ENCODE measurements at places on chromosomes 11 and 22.
A peak's percentile ranks its signal among the peaks of the same experiment; 100 is the strongest.

DNA sequence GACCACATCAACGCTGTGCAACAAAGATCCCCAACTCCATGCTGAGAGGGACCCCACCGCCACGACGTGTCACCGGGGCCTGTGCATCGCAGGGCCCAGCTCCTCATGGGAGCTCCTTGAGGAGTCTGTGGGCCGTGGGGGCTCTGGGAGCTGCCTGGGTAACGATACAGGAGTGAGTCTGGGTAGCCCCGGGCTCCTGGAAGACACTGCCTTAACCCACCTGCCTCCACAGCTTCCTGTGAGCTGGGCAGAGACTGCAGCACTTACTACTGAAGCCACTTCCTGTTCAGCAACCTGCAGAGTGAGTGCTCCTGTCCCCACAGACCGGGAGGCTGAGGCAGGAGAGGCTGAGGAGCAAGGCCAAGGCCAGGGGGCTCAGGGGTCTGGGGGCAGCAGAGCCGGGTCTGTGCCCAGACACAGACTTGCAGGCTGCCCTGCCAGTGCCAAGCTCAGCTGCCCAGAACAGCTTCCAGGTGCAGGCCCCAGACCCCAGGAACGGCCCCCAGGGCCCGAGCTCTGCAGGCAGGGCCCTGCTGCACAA lies 226.7 kb downstream of the BRD1 start:
- no peak for DNase-seq

- DNase-seq, result no peak
Observed at GRCh38 chr11:84465040-84465439, 1162.1 kb downstream of the DLG2 start.

DNA sequence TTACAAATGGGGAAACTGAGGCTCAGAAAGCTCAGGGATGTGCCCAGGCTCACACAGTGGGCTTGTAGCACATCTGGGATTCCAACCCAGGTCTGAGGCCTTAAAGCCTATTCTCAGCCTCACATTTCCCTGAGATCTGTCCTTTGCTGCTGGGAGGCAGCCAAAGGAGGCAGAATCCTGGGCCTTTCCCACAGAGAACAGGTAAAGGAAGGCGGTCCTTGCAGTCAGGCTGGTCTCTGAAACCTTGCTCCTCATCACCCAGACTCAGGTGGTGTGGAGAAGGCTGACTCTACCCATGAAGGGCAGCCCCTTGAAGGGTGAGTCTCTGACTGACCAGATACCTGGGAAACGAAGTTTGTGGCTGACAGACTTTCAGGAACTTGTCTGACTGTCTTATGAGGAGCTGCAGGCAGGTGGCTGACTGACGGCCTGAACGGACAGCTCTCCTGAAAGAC lies 7.8 kb downstream of the SLCO2B1 start:
- DNase-seq, result no peak

DNA sequence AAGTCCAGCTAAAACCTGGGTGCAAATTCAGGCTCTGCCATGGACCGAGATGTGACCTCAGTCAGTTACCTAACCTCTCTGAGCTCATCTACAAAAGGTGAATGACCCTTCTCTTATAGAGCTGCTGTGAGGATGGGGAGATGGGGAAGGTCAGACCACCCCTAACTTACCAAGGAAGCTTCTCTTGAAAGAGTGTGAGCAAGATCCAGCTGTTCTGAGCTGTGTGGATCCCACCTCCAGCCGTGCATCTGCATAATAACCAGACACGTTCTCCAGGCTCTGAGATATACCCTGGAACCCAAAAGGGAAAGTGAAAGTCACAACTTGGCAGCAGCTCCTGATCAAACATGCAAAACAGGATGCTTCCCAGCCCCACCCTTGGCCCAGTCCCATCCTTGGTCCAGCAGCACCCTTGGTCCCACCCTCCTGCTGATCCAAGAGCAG lies at the start of gene APOL3:
Gene APOL3 (minus strand): TSS at position 257 of the 444 bp plus-strand sequence. CDS start 11,700 bp downstream, outside the sequence.
- no peak for DNase-seq

- no peak for DNase-seq
Observed at GRCh38 chr22:44254811-44255210, 57.9 kb downstream of the SHISAL1 start.

- no peak for DNase-seq
Observed at GRCh38 chr11:71383461-71383860, 64.7 kb downstream of the DHCR7 start.

GRCh38 chr22:45254388-45254787 lies 13.7 kb upstream of the KIAA0930 start:
- no peak for DNase-seq

GRCh38 chr11:66639066-66639813 lies 737 bp downstream of the RBM4 start:
- DNase-seq, result no peak

DNA sequence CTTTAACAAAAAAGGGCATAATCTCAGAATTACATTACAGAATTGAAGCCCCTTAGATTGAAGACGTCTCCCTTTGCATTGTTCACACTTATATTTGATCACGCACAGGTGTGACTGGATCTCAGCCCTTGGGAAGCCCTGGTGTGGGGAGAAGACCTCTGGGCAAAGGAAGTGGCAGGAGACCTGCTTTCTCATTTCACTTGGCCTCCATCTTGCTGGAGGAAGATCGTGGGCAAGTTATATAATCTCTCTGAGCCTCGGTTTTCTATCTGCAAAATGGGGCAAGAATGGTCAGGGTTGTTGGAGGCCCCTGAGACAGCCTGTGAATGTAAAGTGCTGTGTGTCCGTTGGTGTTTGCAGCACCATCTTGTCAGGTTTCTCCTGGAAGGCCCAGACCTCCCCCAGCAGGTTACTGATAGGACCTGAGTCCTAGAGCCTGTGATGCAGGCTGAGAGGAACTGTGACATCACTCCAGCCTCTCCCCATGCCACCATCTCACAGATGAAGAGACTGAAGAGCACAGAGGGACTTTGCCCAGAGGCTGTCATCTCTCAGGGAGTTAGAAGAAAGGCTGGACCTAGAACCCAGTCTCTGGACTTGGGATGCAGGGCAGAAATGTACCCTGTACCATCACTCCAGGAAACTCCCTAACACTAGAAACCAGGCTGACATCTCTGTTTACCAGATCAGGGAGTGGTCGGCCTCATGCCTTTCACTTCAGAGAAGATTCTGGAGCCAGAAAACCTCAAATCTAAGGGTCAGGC lies 1.1 kb upstream of the APOA1 start:
- no peak for DNase-seq

GRCh38 chr22:28440592-28441390 lies 238.8 kb downstream of the TTC28 start:
- no peak for DNase-seq

GRCh38 chr22:38267086-38267485 lies 5.7 kb downstream of the TMEM184B start:
- peak; percentile 32 for DNase-seq

- no peak for DNase-seq
Observed at GRCh38 chr11:83363312-83363711, 77.1 kb upstream of the CCDC90B start.

- peak; percentile 54 for DNase-seq
Observed at GRCh38 chr22:23095733-23096342, 25.5 kb downstream of the GNAZ start.

DNA sequence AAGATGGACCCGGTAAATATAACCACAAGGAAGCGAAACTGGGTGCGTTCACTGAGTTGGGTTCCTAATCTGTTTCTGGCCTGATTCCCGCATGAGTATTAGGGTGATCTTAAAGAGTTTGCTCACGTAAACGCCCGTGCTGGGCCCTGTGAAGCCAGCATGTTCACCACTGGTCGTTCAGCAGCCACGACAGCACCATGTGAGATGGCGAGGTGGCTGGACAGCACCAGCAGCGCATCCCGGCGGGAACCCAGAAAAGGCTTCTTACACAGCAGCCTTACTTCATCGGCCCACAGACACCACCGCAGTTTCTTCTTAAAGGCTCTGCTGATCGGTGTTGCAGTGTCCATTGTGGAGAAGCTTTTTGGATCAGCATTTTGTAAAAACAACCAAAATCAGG lies 74.4 kb downstream of the NCAPD3 start:
- DNase-seq, result no peak

GRCh38 chr11:800473-800872 lies 2.4 kb upstream of the SLC25A22 start:
- DNase-seq, result no peak

DNA sequence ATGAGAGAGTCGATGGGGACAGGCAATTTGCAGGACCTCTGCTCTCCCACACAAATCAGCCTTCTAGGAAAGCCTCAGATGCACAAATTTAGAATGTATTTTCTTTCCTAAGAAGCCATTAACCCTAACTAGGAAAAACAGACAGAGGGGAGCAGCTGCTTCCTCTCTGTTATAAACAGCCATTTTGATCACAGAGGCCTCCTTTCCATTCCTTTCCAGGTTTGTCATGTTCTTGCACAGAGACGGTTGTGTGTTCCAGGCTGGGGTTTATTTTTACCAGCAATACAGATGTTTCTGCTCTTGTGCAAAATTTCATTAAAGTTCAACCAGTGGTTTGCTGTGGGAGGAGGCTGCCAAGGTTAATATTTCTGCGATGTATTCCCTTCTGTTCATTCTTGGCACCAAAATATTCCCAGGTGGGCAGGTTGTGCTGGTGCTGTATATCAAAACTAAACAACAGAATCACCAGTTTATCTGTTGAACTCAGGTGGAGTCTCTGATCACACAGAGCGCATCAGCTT lies 90.2 kb downstream of the NAV2 start:
- DNase-seq, result no peak

DNA sequence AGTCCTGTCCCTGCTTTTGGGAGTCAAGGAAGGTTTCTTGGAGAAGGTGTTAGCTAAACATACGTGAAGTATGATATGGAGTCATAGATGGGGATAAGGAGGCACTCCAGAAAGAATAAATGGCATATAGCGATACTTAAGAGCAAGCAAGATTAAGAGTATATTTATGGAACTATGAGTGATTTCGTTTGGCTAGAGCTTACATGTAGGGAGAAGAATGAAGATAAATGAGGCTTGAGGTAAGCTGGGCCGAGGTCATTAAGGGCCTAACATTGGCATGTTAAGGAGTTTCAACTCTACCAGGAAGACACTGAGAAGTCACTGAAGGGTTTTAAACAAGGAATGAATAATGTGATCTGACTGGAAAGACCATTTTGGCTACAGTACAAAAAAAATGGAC lies 33.3 kb downstream of the EIF3M start:
- no peak for DNase-seq

- no peak for DNase-seq
Observed at GRCh38 chr22:41561335-41561734, 525 bp downstream of the CSDC2 start.

DNA sequence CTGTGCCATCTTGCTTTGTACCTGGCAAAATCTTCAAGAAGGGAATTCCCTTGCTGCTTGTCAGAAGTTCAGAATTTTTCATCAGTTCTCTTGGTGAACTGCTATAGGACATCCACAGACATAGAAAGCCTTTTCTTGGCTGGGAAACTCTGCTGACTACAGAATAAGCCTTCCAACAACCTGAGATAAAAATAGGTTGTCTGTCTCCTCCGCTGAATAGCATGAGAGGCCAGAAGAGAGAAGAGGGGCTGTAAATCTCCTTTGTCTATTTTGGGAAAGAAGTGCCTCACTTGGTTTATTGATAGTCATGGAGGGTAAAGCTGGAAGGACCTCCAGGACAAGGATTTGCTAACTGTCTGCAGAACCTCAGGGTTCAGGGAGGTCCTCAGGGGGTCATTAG lies 48.2 kb downstream of the C11orf91 start:
- no peak for DNase-seq

GRCh38 chr11:97398246-97398645 lies 1008.4 kb downstream of the JRKL start:
- DNase-seq, result no peak
